ENCODE measurements at places on chromosomes 11 and 22. TPM values are rescaled to one million over a fixed set of nuclear protein-coding genes. Genes with fewer than 3 reads are reported as not detected.
A peak's percentile ranks its signal among the peaks of the same experiment; 100 is the strongest.

DNA sequence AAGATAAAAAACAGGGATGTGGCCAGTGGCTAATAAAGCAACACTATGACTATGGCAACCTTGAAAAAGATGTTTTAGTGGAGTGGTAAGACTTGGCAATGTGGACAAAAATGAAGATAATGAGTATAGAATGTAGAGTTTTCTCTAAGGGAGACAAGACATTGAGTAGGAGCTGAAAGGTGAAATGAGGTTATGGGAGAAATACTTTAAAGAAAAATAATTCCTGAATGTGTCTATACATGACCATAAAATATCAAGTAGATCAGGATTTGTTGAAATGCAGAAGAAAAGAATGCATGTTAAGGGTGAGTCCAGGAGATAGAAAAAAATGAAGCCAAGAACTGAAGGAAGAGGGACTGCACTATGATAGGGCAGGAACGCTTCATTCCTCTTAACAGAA, 101.6 kb upstream of the CARD18 start:
- DNase-seq, result no peak

DNA sequence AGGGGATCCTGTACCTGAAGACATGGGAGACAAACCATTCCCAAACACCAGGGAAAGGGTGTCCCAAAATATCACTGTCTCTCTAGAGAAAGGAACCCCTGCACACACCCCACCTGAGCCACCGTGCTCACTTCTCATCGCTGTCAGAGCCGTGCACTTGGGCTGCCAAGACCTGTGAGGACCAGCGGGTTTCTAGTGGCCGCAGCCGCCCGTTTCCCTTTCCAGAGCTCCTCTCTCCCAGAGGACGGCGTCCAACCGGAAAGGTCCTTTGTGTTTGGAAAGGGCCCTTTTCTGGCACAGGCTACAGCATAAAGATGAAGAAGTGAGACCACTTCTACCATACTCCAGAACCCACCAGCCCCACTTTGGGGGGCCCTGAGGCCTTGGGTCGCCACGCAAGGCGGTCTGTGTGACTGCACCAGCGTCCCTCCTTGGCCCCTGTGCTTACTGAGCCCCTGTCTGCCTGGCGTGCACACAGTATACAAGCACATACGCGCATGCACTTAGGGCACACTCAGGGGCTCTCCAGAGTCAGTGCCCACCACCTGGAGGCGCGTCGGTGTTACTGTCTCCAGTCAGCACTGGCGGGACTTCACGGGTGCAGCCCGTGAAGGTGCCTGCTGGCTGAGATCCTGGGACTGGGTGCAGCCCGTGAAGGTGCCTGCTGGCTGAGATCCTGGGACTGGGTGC, 381.8 kb downstream of the TBC1D22A start:
- DNase-seq, result no peak

- DNase-seq, result no peak
Observed at GRCh38 chr11:134008634-134009071, 51.9 kb upstream of the IGSF9B start.

DNA sequence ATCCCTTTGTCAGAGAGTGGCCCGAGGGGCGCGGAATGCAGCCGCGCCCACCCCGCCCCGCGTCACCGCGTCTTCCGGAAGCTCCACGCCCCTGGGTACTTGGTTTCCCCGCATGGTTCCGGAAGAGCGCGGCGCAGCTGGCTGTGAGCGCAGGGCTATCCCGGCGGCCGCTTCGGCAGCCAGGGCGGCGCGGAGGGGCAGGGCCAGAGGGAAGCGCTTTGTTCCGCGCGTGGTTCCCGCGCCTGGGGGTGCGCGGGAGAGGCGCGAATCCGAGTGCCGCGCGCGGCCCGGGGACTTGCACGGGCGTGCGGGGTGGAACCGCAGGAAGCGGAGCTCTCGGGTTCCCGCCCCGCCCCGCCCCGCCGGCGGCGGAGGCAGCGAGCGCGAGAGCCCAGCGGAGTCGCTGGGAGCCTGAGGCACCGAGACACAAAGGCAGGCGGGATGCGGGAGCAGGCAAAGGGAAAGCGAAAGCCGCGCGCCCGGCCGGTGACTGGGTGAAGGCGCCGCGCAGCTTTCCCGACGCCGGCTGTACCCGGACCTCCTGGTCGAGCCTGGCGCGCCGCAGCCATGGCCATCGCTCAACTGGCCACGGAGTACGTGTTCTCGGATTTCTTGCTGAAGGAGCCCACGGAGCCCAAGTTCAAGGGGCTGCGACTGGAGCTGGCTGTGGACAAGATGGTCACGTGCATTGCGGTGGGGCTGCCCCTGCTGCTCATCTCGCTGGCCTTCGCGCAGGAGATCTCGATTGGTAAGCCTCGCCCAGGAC, at the start of gene PANX1:
Gene PANX1 (plus strand): TSS at position 96 of the 766 bp plus-strand sequence. CDS start 472 bp downstream, at position 568.
- DNase-seq, result peak; percentile 85

DNA sequence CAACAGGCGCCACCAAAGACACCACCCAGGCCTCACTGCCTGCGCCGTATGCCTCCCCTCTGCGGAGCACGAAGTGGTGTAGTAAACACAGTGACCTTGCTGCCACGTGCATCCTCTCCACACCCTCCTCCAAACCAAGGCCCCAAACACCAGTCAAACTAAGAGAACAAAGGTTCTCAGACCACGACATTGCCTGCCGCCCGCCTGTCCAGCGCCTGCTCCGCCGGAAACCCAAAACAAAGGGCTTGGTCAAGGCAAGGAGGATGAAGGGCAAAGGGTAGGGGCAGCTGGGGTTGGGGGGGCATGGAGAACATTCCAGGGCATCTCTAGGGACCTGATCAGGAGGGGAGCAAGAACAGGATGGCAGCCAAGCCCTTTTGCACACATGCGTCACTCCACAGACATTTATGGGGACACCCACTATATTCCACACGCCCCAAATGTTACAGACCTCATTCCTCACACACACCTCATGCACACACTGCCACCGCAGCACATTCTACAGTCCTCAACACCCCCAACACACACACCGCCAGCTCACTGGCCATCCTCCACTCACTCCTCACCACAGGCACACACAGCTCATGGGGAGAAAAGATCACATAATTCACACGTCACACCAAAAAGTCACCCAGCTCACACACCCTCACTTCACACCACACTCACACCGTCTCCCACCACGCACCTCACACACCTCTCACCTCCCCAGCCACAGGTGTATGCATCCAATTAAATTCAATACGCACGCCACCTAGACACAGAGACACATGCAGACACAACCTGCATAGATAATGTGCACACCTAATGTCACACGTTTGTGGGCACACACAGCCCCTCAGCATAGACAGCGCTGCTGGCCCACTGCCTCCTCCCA, 34.5 kb downstream of the PDE2A start:
- DNase-seq, result no peak

- DNase-seq, result no peak
Observed at GRCh38 chr11:47986219-47986618, 5.9 kb downstream of the PTPRJ start.

GRCh38 chr11:119189393-119189792, 4.1 kb downstream of the NHERF4 start:
- no peak for DNase-seq

GRCh38 chr11:79362206-79362757, 78.5 kb downstream of the TENM4 start:
- no peak for DNase-seq

DNA sequence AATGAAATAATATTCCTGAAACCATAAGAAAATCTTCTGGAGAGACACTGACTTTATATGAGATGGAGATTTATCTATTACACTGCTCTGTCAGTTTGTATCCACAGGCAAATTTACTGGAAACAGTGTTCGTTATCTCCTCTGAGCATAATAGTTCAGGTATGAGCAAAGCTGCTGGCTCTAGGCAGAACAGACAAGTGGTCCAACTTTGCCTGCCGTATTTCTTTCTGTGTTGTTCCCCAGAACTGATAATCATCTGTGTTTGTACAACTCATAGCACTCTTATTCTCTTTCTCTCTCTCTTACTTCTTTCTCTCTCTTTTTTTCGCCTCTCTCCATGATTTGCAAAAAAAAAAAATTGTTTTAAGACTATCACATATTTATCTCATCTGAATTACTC, 623.8 kb upstream of the CHORDC1 start:
- DNase-seq, result no peak

DNA sequence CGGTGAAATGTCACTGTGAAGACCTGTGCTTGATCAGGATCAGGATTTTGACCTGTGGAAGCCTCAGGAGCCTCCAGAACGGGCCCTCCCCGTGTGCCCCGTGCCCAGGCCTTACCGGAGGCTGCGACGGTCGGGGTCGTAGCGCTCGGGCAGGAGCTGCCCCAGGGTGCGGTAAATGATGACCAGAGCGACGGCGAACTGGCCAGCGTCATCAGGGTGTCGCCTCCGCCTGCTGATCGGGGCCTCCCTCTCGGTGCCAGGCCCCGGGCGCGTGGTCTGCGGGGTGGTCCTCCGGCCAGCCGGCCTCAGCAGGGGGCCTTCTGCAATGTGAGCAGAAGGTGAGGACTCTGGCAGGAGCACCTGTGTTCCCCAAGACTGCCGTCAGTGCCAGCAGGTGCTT, 46.2 kb downstream of the TRMU start:
- no peak for DNase-seq

- no peak for DNase-seq
Observed at GRCh38 chr11:18490736-18491485, 35.3 kb downstream of the LDHAL6A start.

DNA sequence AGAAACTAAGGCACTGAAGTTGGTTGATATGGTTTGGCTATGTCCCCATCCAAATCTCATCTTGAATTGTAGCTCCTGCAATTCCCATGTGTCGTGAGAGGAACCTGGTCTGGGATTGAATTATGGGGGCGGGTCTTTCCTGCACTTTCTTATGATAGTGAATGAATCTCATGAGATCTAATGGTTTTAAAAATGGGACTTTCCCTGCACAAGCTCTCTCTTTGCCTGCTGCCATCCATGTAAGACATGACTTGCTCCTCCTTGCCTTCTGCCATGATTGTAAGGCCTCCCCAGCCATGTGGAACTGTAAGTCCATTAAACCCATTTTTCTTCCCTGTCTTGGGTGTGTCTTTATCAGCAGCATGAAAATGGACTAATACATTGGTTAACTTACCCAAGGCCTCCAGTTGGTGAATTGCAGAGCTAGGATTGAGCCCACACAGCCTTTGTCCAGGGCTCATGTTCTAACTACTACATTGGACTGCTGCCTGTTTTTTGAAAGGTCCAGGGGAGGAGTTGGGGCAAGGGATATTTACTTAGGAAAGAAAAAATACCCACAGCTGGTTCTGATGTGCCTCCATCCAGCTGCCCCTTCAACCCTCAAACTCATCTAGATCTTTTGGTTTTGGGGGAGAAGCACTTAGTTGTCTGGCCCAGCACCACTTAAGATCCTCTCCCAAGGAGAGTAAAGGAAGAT, 107.8 kb upstream of the NAV2 start:
- DNase-seq, result no peak

DNA sequence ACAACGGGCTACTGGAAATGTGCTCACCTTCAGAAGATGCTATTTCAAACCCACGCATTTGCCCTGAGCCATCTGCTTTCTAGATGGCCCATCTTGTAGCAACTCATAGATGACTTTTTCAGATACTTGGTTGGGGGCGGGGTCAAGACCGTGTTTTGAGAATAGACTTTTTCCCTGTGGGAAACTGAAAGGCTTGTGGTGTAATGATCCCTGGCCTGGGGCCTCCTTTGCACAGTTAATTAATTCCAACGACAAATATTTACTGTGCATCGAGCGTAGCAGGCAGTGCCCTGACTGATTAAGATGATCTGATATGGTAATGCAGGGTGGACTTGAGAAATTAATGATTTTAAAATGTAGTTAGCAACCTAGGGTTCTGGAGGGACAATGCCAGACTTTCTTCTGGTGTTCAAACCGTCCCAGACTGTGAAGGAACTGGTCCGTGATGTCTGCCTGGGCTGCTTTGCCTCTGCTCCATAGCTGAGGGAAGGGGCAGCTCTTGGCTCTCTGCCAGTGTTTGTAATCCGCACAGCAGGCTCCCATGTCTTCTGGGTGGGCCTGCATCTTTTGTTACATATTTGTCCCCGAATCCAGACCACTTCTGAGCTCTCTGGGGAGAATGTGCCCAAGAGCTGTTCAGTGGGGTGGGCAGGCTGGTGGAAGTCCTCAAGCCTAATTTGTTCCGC, 84.8 kb downstream of the ADAMTS15 start:
- DNase-seq, result no peak

DNA sequence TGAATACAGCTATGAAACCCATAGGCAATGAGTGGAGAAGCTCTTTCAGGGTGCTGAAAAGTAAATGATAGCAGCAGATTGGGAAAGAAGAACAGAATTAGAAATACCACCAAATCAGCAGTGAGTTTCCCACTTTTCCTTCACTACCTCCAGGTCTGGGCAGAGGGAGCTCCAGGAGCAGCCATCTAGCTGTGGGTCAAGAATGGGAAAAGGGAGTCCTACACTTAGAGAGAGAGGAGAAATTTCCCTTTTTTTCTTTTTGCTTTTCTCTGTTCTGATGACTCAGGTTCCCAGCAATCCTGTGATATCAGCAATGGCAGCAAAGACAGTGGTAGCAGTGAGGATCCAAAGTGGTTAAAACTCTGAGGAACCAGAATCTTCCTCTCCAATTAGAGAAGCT, 263.9 kb downstream of the NXPE2 start:
- no peak for DNase-seq

- DNase-seq, result no peak
Observed at GRCh38 chr11:32023370-32024305, 67.2 kb upstream of the RCN1 start.

GRCh38 chr11:118406599-118407166, 5.3 kb downstream of the ATP5MG start:
- DNase-seq, result no peak

- DNase-seq, result no peak
Observed at GRCh38 chr11:64461081-64461480, 102.1 kb downstream of the RPS6KA4 start.

DNA sequence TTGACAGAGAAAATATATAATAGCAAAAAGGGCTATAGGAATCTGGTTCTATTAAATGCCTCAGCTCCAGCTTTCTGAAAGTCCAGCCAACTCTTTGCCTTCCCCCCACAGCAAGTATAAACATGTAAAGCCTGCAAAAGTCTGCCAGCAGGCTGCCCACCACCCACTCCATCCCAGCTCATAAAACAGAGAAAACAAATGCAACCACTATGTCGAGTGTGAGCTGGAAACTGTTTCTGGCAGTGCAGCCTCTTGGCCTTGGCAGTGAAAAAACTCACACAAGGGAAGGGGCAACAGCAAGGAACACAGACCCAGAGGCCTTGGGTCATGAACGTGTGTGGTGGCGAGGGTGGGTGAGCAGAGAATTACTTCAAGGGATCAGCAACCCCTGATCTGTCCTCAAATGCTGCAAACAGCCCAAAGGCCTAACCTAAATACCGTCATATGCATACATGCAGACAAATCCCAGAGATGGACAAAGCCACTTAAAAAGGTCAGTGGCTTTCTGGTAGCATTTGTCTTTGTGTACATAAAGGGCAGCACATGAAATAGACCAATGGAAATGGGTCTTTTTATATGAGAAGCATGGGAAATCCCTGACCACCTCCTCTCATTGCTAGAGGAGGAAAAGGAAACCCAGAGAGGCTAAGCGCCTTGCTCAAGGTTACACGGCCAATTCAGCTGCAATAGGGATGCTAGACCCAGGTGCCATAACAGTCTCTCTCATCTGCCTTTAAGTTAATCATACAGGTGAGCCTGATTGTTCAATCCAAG, 74.8 kb downstream of the NAT10 start:
- DNase-seq, result no peak

Gene SLC35F2
- total RNA-seq, result 29.3 TPM

Gene OR51S1
- total RNA-seq, result not detected

Gene SMTNL1
- not detected for total RNA-seq

Gene PHF5A
- 134 TPM for total RNA-seq

Gene SCGB1D2
- total RNA-seq, result not detected

Gene ADM2
- 4.6 TPM for total RNA-seq
